CD8-positive, alpha-beta memory T cell (primary cell): ENCODE measurements at places on chromosomes 3 and 15.

DNA sequence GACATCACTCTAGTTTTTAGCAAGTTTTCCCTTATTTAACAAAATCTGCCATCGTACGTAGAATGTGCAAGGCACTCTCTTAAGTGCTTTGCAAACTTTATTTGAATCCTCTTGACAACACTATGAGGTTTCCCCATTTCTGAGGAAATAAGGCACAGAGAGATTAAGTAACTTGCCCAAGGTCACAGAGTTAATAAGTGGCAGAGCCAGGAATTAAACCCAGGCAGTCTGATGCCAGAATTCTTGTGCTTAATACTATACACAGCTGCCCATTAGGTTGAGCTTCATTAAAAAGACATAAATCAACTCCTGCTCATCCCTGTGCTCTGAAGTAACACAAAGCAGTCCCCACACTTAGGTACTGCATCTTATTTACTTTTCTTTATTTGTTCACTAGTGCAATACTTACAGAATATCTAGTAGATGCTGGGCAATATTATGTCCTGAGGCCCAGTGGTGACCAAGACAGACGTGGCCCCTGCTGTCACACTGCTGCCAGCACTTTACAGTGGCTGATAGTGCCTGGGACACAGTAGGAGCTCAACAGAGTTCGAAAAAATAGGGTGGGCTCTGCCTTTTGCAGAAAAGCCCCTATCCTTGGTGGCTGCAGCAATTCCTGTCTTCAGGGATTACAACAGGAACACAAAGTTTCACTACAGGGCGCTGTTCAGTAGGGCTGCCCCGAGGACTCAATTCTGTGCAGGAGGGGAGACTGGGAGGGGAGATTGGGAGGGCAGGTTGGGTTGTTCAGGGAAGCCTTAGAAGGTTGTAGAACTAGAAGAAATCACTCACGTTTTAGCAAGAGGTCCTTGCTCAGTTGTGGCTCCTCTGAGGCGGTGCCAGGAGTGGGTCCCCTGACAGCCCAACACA lies 138.3 kb upstream of the TPM1 start:
- DNase-seq = no peak

DNA sequence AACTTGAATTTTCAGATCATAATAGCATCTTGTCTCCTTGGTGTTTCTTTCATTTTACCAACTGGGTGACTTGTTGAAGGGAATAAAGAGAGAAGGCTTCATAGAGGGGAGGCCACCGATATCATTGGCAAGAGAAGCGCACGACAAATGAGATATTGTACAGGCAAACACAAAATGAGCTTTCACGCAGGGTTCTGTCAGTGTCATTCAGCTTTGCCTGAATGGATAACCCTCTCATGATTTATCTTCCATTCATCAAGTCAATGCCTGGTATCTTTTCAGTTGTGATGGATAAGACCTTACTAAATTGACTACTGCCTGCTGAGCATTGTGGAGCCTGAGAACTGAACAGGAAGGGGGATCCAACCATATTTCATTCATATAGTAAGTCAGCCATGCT lies 188.6 kb upstream of the EPHA3 start:
- no peak for DNase-seq

- DNase-seq = no peak
Observed at GRCh38 chr3:20561166-20561565, 375.2 kb upstream of the SGO1 start.

DNA sequence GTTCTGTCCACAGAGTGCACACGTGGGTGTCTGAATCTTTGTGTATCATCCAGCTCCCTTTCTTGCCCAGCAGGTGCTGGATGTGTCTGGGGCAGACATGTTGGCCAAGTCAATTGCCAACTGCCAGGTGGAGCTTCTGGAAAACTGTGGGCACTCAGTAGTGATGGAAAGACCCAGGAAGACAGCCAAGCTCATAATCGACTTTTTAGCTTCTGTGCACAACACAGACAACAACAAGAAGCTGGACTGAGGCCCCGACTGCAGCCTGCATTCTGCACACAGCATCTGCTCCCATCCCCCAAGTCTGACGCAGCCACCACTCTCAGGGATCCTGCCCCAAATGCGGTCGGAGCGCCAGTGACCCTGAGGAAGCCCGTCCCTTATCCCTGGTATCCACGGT lies 12.5 kb upstream of the RPP14 start:
- no peak for DNase-seq

- no peak for DNase-seq
Observed at GRCh38 chr3:195203606-195204005, 67.4 kb downstream of the XXYLT1 start.

DNA sequence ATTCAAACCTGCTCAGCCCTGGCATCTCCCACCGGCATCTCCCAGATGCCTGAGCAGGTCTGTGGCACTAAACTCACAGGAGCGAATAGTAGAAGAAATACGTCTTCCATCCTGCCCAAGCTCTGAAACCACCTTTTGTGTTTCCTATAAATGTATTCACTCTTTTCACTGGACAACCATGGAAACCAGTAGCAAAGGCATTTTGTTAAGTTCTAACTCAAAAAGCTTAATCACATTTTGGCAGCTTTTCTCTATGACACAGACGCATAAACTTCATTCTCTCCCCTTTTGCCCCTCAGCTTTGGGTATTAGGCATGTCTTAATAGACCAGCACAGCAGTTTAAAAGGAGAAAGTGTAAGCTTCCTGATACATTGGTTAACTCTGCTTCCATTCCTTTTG lies 24.5 kb upstream of the ARNT2 start:
- DNase-seq = no peak

GRCh38 chr3:145854499-145854898 lies 306.5 kb downstream of the PLOD2 start:
- DNase-seq = no peak

GRCh38 chr15:38793206-38793810 lies 228.7 kb upstream of the RASGRP1 start:
- DNase-seq = no peak

- DNase-seq = peak; percentile 30
Observed at GRCh38 chr15:57559875-57560274, 31.8 kb upstream of the MYZAP start.

- no peak for DNase-seq
Observed at GRCh38 chr3:116032176-116032575, 408.9 kb downstream of the GAP43 start.

- DNase-seq = no peak
Observed at GRCh38 chr15:57323806-57324589, 52.3 kb upstream of the CGNL1 start.

- no peak for DNase-seq
Observed at GRCh38 chr15:83275412-83275811, 9.1 kb downstream of the BNC1 start.

DNA sequence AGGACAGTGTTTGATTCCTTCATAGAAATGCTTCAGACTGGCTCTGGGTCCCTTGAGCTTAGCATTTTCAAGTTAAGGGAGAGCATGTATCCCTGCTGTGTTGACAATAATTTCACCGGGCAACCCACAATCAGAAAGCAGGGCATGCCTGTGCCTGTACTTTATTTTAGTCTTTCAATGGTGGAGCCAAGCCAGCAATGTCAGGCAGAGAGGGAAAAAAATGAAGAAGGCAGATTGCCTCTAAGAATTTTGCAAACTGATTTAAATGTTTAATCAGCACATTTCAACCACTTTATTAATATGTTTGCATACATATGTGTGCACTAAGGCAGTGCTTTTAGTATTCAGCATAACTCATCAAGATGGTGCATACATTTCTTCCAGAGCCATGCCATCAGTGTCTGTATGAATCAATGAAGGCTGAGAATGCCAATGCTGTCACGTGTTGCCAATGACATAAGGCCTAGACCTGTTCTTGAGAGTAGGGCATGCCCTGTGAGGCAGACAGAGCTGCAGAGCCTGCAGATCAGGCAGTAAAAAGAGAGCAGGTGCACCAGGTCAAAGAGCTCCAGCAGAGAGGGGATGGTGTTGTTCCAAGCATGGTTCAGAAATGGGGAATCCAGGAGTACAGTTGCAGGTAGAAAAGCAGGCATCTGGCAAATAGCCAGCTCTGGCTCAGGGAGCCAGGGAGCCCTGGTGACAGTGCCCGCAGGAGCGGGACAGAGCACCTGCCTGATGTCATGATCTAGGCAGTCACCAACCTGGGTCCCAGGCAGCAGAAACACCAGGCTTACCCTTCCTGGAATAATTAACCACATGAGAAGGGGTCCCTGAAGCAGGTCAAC lies 508.5 kb downstream of the GABRG3 start:
- DNase-seq = no peak

DNA sequence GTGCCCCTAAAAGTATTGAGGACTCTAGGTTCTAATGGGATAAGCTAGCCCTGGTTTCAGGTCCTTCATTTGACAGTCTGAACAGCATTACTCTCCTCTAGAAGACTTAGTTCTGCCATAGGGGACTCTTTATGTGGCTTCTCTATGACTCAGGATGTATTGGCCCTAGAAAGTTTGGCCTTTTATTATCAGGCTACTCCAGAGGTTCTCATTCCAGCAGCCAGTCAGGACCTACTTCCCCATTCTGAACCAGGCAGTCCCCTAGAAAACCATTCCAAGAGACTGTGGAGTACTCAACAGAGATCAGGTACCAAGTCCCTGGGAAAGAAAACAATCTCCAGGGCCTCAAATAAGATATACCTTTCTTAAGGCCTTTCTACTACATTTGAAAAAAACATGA lies 157.9 kb upstream of the TSPAN3 start:
- DNase-seq = no peak

DNA sequence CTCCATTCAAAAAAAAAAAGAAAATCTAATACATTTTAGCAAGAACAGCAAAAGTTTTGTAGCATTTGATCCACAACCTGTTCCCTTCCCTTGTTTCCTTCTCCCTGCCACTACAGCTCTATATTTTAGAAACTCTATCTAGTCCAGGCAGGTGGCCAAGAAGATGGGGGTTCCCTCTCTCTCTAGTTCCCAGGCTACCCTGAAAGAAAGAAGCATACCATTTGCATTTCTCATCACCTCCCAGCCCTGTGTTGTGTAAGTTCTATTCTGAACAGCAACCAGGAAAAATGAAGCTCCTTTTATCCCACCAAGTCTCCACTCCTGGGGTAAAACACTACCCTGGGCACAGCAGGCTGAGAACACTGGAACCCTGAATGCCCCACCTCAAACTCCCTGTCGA lies 100.0 kb downstream of the PCCB start:
- DNase-seq = no peak

DNA sequence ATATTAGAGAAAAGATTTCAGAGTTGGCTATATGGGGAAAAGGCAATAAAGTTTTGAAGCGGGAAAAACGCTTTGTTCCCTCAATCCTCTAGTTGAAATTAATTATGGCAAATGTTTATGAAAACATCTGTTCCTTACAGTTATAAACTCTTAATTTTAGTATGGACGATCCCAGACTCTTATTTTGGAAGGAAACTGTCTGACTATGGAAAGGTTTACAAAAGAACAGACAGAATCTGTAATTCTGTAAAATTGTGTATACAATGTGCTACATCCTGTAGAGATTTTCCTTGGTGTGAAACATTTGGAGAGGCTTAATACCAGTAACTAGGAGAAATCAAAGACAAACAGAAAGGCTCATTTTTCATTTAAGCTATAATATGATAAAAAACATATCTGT lies 311.8 kb downstream of the TBC1D5 start:
- no peak for DNase-seq

- DNase-seq = no peak
Observed at GRCh38 chr3:40901796-40902195, 297.5 kb upstream of the CTNNB1 start.

GRCh38 chr3:124504332-124505059 lies 225.8 kb upstream of the UMPS start:
- no peak for DNase-seq

DNA sequence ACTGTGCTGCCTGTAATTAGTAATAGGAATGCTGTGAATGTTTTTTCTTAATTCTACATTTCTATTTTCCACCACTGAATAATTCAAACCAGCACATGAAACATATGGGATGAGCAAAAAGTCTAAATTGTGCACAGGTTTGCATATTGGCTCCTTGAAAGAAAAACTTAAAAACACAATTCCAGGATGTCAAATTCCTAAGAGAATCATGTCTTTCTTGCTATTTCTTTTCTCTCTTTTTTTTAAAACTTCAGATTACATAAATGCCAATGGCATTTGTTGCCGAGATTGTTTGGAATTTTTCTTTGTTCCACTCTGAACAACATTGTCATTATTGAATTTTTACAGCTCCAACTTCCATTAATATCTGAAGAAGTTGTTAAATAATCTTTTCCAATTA lies 60.8 kb downstream of the VGLL3 start:
- DNase-seq = no peak

DNA sequence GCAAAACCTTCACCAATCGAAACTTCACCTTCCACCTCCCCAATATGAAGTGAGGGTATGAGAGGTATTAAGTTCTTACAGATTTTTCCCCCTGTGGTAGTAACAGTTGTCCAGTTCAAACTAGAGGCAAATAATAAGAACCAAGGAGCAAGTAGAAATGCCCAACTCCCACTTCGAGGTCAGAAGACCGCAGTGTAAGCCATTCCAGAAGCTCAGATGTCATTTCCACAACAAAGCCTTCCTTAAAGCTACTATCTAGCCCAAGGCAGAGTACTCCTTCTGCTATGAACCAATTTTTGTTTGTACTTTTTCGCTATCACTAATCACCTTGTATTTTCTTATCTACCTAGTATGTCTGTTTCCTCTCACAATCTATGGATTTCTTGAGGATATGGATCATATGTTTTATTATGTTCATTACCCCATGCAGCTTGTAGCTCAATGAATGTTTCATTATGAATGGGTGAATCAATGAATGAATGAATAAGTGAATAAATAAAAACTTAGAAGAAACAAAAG lies 235.7 kb upstream of the KCNMB2 start:
- no peak for DNase-seq

DNA sequence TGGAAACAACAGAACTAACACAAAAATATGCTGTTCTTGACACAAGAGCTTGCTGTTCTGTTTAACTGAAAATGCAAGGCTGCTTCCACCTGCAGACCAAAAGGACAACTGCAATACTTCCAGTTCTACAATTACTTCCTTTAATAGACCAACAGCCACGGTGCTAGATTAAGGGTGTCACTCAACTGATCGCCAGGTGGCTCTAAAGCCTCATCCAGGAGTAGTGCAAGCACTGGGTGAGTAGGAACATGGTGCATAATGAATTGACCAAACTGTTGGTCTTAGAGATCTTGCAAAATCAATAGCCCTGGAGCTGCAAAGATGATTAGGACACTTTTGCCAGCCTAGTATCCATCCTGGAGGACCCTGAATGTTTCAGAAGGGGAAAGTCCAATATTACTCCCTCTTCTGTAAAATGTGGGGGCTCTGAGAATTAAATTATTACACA lies 3.6 kb upstream of the CLDN16 start:
- DNase-seq = no peak

- no peak for DNase-seq
Observed at GRCh38 chr3:23726811-23727548, 78.8 kb upstream of the UBE2E1 start.
